Activated CD4-positive, alpha-beta T cell treated with anti-CD3 and anti-CD28 coated beads, Interleukin-2, Interleukin-4, amounts not matched to agents 100 ng/mL and 50 ng/mL, durations not matched to agents 16 hours and 8 hours (primary cell): ENCODE measurements at places on chromosomes 6 and 20.

- peak; percentile 6 for DNase-seq
These were observed at the start of gene DSP for GRCh38 chr6:7541175-7542064. DSP (plus strand) TSS chr6:7541671; CDS start chr6:7541916, 245 bp downstream.

- DNase-seq, result no peak
These were observed 75.1 kb downstream of the LY86 start for GRCh38 chr6:6663421-6664135.

GRCh38 chr6:142796571-142796970 is 148.4 kb downstream of the HIVEP2 start:
- no peak for DNase-seq

DNA sequence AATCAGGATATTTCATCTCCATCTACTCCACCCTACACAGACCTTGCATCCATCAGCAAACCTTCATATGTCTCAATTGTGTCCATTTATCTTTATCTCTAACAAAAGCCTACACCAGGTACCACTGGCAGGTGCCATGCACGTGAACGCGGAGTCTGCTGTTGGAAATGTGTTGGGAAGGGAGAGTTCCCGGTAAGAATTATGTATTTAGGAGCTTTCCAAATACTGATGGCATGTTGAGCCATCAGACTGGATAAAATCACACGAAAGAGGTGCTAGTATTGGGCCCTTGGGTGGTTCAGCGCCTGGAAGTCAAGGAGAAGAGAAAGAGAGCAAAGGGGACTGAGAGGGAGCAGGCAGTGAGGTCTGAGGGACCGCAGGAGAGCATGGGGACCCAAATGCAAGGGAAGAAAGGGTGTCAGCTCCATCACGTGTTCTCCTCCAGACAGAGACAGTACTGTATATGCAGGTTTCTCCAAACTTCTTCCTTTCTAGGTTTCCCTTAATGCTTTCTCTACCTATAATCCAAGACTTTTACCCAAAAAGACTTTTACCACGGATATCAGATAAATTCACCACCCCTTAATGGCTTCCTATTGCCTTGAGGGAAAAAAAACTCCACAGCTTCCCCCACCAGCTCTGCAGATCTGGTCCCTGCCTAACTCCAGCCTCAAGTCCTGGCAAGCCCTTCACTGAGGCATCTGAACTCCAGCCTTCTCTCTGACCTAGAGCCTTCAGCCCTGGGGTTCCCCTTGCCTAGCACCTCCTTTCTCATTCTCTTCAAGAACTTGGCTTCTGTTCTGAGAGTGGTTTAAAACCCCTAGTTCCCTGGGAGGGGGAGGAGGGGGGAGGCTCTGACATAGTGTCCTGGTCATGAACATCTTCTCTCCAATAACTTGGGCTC is 4.8 kb upstream of the ZNF217 start:
- no peak for DNase-seq
